ENCODE measurements at places on chromosomes 5 and 9. TPM values are rescaled to one million over a fixed set of nuclear protein-coding genes. Genes with fewer than 3 reads are reported as not detected.
A peak's percentile ranks its signal among the peaks of the same experiment; 100 is the strongest.

DNA sequence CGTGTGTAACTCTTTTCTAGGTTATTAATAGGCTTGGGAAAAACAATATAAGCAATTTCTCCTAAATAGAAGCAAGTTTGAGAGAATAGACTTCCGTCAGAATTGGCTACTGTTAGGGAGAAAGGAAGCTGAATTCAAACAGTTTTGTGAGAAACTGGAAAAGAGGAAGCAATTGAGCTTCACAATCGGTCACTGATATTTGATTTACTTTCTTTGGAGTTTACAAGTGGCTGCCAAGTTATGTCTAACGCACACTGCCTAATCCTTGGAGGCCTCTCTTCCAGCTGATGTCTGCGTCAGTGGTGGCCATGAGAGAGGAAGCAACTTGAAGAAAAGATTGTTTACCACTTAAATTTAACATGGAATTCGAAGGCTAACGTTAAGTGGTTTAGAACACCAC lies 319.5 kb downstream of the ADGRV1 start:
- H3K4me1 ChIP-seq: no peaks in the 10 kb centered on the region
- no peaks in the 10 kb centered on the region for H3K36me3 ChIP-seq
- DNase-seq: no peak
- H3K27me3 ChIP-seq: no peaks in the 10 kb centered on the region
- no peak overlapping the region for H3K27ac ChIP-seq
- H3K4me3 ChIP-seq: no peak overlapping the region

DNA sequence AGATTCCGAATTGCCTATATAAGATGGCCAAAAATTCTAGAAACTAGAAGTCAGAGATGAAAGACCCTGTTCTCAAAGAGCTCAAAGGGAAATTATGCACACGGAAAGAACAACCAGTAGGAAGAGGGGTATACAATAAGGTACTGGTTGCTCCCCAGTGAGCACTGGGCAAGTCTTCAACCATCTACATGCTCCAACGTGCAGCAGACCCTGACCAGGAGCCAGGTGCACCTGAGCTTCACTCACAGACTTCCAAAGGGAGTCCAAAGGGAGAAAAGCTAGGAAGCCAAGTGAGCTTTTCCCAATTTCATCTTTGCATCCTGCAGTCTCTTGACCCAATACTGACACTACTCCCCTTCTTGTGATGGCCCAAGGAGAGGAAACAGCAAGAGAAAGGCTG lies 3.9 kb downstream of the REEP5 start:
- no peaks in the 10 kb centered on the region for H3K36me3 ChIP-seq
- H3K27me3 ChIP-seq: no peaks in the 10 kb centered on the region
- DNase-seq: no peak
- H3K4me3 ChIP-seq: no peak overlapping the region

GRCh38 chr9:21110708-21111576 lies 30.7 kb downstream of the IFNW1 start:
- H3K36me3 ChIP-seq: no peaks in the 10 kb centered on the region
- no peak overlapping the region for H3K4me3 ChIP-seq
- H3K27me3 ChIP-seq: no peaks in the 10 kb centered on the region
- H3K27ac ChIP-seq: no peak overlapping the region
- DNase-seq: no peak

DNA sequence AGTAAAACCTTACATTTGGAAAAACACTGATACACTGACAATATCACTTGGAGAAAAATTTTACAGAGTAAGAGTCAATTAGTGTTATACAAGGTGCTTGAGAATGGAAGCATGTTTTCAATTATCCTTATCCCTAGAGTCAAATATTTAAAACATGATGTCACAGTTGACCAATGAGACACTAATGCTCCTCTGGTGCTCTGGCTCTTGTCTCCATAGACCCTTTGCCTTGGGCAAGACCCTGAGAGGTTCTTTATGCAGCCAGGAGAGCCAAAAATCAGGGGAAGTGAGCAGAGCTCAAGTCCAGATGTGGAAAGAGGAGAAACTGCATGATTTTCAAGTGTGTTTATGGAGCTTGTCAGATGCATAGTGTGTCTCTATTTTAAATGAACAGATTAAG lies 153.9 kb downstream of the MARCHF11 start:
- no peak for DNase-seq
- no peak overlapping the region for H3K27ac ChIP-seq
- no peaks in the 10 kb centered on the region for H3K36me3 ChIP-seq
- no peaks in the 10 kb centered on the region for H3K4me1 ChIP-seq
- no peaks in the 10 kb centered on the region for H3K27me3 ChIP-seq
- H3K4me3 ChIP-seq: no peak overlapping the region

- no peak for DNase-seq
- H3K36me3 ChIP-seq: no peaks in the 10 kb centered on the region
- H3K4me1 ChIP-seq: no peaks in the 10 kb centered on the region
- no peaks in the 10 kb centered on the region for H3K27me3 ChIP-seq
Measured at GRCh38 chr9:128304136-128304970, 17.9 kb downstream of the TRUB2 start.

- no peak overlapping the region for H3K4me3 ChIP-seq
- H3K4me1 ChIP-seq: no peaks in the 10 kb centered on the region
- H3K27ac ChIP-seq: no peak overlapping the region
- H3K27me3 ChIP-seq: no peaks in the 10 kb centered on the region
- no peak for DNase-seq
- no peaks in the 10 kb centered on the region for H3K36me3 ChIP-seq
Measured at GRCh38 chr5:117144086-117144485, 569.5 kb upstream of the SEMA6A start.

- no peak for DNase-seq
- H3K27me3 ChIP-seq: no peaks in the 10 kb centered on the region
- H3K4me1 ChIP-seq: no peaks in the 10 kb centered on the region
- H3K4me3 ChIP-seq: no peak overlapping the region
- H3K27ac ChIP-seq: no peak overlapping the region
Measured at GRCh38 chr9:73855206-73855605, 641.9 kb upstream of the RORB start.

DNA sequence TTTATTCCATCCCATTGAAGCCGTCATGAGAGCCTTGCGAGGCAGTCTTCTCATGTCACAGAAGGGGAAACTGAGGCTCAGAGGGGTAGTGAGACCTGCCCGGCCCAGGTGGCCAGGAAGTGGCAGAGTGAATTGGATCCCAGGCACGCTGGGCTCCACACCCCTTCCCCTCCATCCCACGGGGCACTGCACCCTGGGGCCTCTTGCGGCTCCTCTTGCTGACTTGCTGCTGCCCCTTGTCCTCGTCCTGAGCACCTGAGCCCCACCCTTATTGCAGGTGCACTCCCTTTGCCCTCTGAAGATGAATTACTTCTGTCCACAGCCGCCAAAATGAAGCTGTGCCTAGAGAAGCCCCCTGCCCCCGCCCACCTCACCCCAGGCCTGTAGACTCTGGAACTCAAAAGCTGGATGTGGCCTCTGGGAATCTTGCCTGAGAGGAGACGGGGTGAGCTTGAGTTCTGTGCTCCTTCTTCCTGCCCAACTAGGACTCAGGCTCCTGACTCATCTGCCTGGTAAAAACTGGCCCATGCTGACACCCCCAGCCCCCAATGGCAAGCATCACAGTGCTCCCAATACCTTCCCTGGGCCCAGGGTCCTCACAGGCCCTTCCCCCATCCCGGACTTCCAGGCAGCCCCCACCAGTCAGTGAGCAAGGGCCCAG lies 6.4 kb downstream of the NEURL1B start:
- no peak overlapping the region for H3K4me3 ChIP-seq
- DNase-seq: peak; percentile 21
- H3K27ac ChIP-seq: no peak overlapping the region
- no peaks in the 10 kb centered on the region for H3K36me3 ChIP-seq

DNA sequence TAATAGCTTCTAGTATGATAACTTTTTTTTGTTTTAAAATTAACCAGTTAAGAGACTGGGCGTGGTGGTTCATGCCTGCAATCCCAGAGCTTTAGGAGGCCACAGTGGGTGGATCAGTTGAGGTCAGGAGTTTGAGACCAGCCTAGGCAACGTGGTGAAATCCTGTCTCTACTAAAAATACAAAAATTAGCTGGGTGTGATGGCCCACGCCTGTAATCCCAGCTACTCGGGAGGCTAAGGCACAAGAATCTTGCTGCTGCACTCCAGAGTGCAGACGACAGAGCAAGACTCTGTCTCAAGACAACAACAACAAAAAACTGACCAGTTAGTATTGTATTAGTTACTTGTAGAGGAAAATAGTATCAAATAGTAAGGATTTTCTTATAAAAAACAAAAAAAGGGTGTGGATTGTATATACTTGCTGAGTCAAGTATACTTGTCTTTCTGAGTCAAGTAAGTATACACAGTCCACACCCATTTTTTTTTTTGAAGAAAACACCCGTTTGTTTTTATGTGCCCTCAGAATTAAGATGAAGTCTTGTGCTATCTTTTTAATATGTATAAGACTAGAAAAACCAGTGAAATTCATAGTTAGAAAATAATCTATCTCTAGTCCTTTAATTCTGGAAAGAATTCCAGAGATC lies 25.3 kb downstream of the UBAP1 start:
- H3K4me3 ChIP-seq: no peak overlapping the region
- H3K36me3 ChIP-seq: no peaks in the 10 kb centered on the region
- H3K27ac ChIP-seq: no peak overlapping the region
- DNase-seq: no peak

DNA sequence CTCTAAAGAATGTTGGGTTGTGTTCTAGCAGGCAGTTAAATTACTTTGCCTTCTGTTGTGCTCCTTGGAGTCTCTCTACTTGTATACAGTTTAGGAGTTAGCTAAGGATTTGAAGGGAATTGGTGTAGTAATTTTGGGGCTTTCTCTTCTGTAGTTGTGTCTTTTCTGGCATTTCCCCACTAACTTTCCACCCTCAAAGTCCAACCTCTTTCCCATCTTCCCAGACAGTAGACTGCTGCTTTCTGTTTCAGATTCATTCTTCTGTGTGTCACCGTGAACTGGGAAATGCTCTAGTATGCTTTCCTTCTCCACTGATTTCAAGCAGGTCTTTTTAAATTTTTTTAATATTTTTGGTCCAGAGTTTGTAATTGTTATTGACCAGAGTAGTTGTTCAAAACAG lies 4.5 kb upstream of the ANGPTL2 start:
- H3K27me3 ChIP-seq: no peaks in the 10 kb centered on the region
- H3K27ac ChIP-seq: no peak overlapping the region
- no peaks in the 10 kb centered on the region for H3K4me1 ChIP-seq
- no peak for DNase-seq
- H3K4me3 ChIP-seq: no peak overlapping the region
- H3K36me3 ChIP-seq: no peaks in the 10 kb centered on the region

- H3K36me3 ChIP-seq: no peaks in the 10 kb centered on the region
- no peak for DNase-seq
- peaks cover 4% of the 10 kb centered on the region for H3K4me1 ChIP-seq
- no peak overlapping the region for H3K27ac ChIP-seq
Measured at GRCh38 chr5:59661311-59661710, 232.2 kb downstream of the PDE4D start.

DNA sequence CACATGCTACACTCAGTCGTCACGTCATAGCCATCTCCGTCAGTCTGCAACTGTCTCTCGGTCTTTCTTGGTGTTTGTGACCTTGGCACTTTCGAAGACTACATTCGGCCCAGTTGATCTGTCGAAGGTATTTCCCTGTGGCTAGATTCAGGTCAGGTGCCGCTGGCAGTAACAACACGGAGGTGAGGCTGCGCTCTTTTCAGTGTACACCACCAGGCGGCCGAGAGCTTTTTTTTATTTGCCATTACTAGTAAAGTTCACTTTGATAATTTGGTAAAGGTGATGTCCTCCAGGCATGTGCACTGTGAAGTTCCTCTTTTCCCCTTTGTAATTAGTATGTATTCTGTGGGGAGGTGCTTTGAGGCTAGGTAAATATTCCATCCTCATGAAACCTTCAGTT lies 49.7 kb downstream of the RNF130 start:
- H3K27ac ChIP-seq: no peak overlapping the region
- peaks cover 3% of the 10 kb centered on the region for H3K36me3 ChIP-seq
- no peaks in the 10 kb centered on the region for H3K4me1 ChIP-seq
- H3K4me3 ChIP-seq: no peak overlapping the region
- DNase-seq: no peak

GRCh38 chr9:36934478-36935065 lies 99.5 kb downstream of the PAX5 start:
- H3K27ac ChIP-seq: no peak overlapping the region
- H3K4me1 ChIP-seq: no peaks in the 10 kb centered on the region
- no peak for DNase-seq
- no peaks in the 10 kb centered on the region for H3K36me3 ChIP-seq
- H3K27me3 ChIP-seq: no peaks in the 10 kb centered on the region
- no peak overlapping the region for H3K4me3 ChIP-seq

- no peaks in the 10 kb centered on the region for H3K27me3 ChIP-seq
- DNase-seq: peak; percentile 67
- no peak overlapping the region for H3K4me3 ChIP-seq
- no peaks in the 10 kb centered on the region for H3K4me1 ChIP-seq
Measured at GRCh38 chr5:17185773-17186172, 31.7 kb upstream of the BASP1 start.

DNA sequence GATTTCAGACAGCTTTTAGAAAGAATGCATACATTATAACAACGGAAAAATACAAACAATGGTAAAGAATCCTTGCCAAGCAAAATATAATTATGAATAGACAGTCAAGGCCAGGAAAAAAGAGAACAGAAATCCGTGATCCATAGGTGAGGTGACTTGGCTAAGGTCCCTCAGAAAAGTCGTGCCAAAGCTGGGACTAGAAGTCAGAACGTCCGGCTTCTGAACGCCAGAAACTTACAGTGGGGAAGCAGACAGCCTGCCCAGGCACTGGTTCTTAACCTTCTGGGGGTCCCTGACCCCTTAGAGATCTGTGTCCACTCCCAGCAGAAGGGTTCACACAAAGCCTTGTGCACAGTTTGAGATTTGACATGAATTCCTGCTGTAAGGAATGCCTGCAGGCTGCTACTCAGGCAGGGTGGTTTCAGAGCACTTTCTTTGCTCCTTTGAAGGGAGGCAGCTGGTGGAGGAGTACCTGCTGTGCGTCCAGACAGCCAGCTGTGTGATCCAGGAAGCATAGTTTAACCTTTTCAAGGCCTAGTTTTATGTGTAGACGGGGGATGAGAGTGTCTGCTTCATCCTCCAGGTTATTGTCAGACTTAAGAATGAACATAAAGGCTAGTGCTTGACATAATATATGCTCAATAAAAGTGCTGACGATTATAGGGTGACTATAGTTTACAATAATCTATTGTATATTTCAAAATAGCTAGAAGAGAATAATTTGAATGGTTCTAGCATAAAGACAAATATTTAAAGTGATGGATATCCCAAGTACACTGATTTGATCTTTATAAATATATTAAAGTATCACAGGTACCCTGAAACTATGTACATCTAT lies 852 bp downstream of the ARHGEF37 start:
- no peaks in the 10 kb centered on the region for H3K36me3 ChIP-seq
- H3K27ac ChIP-seq: no peak overlapping the region
- peaks cover 6% of the 10 kb centered on the region for H3K4me1 ChIP-seq
- peak overlapping the region; percentile 18 for H3K4me3 ChIP-seq
- DNase-seq: no peak

The PCDHGB1 gene
- total RNA-seq: 6.5 TPM

The PCSK5 gene
- total RNA-seq: 47.5 TPM

The NADK2 gene
- total RNA-seq: 32.0 TPM

The TAF11L10 gene
- total RNA-seq: not detected

The SV2C gene
- total RNA-seq: not detected

The LHX3 gene
- total RNA-seq: not detected

The CKMT2 gene
- 29.3 TPM for total RNA-seq

The CLIC3 gene
- total RNA-seq: 3.8 TPM

The ATOX1 gene
- total RNA-seq: 64.7 TPM
